Airway epithelial cell (primary cell): ENCODE measurements at places on chromosomes 2 and 18. TPM values are rescaled to one million over a fixed set of nuclear protein-coding genes. Genes with fewer than 3 reads are reported as not detected.

Gene NEB
- total RNA-seq: 0.07 TPM in 1 of 2 replicates, not detected in the other

Gene FBXO41
- total RNA-seq: 3.6 and 4.7 TPM in 2 replicates

Gene CYRIA
- total RNA-seq: 0.84 and 1.1 TPM in 2 replicates

Gene REG3G
- not detected in 2 replicates for total RNA-seq

Gene ELOA2
- not detected in 2 replicates for total RNA-seq

Gene ANTXR1
- total RNA-seq: 8.5 and 11.4 TPM in 2 replicates

Gene MC5R
- total RNA-seq: not detected in 2 replicates

Gene ALPG
- total RNA-seq: not detected in 2 replicates

Gene FEV
- total RNA-seq: not detected in 2 replicates

Gene TLX2
- not detected in 2 replicates for total RNA-seq

Gene C1QL2
- not detected in 2 replicates for total RNA-seq
